ENCODE measurements at places on chromosomes 13 and 19.

DNA sequence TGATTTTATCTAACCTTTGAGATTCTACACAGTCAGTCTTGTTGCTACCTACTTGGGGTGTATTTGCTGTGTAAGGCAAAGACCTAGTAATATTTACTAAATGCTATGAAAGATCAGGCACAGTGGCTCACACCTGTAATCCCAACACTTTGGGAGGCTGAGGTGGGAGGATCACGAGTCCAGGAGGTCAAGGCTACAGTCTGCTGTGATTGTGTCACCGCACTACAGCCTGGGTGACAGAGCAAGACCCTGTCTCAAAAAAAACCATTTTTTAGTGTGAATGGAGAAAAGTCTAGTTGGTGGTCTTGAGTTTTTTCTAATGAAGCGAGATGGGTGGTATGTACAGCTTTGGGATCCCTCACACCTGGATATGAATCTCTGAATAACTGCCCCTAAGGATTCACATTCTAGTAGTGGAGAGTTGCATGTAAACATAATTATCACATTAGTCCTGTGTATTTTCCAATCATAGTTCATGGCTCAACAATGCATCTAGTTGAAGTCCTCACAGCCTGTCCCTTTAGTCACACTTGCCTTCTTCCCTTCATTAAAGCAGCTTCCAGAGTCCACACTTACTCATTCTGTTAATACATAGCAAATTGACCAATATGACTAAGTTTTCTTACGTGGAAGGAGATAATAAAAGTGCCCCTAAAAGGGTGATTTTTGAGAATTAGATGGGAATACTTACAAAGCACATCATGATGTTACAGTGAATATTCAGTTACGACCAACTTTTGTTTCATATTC is 7.5 kb downstream of the RPL21 start:
- no peak for DNase-seq

GRCh38 chr13:113672002-113672651 is 5.1 kb downstream of the GRK1 start:
- DNase-seq = no peak

DNA sequence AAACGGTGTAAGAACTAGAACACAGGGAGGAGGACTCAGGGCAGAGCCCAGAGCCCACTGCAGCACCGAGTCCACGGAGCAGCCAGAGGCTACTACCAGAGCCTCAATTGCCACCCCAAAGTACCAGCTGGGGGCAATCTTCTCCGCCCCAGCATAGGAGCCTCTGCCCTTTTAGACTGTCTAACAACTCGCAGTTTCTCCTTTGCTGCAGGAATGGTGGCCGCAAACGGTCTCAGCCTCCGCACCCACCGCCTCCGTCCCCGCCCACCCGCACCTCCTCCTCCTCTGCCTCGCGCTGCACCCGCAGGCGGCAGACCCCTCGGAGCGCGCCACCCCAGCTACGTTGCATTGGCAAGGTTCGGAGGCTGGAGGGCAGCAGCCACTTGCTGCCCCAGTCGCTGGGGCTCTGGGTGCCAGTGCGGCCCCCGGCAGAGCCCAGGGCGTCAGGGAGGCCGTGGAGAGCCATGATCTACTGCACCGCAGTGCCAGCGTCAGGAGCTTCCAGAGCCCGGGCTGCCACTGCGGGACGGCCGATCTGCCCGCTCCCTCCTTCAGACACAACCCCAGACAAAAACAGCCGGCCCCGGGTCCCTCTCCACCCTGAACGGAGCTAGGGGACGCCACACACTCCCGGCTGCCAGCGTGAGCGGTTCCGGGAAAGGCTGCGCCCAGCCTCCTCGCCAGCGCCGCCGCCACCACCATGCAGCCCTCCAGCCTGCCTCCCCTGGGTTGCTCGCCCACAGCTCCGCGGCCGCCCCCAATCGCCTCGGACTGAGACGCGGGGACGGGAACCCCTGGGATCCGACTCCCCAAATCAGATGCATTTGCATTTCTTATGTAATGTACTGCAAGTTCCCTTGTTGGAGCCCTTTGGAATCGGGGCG is 1.8 kb downstream of the FGF14 start:
- DNase-seq = no peak

GRCh38 chr19:56159622-56160271 is 16.1 kb upstream of the GALP start:
- DNase-seq = no peak

DNA sequence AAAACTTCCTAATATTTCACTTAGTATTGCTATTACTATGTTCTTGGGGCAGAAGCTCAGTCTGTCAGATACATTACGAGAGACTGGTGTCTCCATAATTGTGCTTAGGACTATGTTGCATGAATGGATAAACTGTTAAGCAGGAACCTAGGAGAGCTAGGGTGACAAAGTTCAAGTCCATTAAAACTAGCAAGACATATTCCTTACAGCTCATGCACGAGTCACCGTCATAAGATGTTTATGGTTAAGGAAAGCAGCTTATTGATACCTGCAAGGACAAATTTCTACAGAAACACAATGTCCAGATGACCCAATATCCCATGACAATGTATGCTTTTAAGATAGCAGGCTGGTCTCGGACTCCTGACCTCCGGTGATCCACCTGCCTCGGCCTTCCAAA is 5.7 kb upstream of the ZNF813 start:
- no peak for DNase-seq

GRCh38 chr13:61913183-61913582 is 497.5 kb upstream of the PCDH20 start:
- DNase-seq = no peak

- DNase-seq = no peak
Observed at GRCh38 chr13:30037306-30037705, 186.9 kb upstream of the UBL3 start.

DNA sequence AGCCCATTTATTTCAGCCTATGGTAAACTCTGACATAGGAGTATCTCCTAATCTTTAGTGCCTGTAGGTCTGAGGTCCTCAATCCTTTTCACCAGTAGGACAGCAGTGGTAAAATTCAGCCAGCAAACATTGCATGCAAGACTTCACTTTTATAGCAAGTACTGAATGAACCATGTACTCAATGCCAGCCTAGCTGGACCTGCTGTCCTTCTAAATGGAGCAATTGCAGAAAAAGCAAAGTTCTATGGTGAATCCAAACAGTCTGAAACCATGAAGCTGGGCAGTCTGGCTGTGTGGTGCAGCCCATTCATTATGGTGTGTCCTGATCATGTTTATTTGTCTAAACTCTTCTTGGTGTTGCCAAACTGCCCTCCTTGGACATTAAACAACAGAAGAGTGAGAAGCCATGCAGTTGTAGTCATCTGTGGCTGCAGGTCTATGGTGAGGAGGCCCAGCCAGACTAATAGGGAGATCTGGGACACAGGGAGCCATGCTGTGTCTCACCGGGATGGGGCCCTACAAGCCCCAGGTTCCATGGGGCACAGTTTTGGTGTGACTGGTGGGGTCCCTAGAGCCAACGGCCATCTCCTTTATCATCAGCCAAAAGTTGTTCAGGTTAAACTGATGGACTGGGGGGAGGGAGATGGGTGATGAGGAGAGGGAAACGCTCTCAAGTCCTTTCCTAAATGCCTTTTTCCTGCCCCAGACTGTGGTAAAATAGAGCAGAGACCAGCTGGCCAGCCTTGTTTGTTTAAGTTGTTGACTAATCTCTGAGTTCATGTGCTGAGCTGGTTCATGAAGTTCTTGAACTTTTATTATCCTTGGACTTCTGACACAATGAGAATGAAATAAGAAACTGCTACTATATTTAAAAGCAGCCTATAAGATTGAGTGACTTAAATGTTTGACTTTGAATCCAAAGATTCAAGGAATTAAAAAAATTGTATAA is 20.6 kb upstream of the TNFSF11 start:
- no peak for DNase-seq

DNA sequence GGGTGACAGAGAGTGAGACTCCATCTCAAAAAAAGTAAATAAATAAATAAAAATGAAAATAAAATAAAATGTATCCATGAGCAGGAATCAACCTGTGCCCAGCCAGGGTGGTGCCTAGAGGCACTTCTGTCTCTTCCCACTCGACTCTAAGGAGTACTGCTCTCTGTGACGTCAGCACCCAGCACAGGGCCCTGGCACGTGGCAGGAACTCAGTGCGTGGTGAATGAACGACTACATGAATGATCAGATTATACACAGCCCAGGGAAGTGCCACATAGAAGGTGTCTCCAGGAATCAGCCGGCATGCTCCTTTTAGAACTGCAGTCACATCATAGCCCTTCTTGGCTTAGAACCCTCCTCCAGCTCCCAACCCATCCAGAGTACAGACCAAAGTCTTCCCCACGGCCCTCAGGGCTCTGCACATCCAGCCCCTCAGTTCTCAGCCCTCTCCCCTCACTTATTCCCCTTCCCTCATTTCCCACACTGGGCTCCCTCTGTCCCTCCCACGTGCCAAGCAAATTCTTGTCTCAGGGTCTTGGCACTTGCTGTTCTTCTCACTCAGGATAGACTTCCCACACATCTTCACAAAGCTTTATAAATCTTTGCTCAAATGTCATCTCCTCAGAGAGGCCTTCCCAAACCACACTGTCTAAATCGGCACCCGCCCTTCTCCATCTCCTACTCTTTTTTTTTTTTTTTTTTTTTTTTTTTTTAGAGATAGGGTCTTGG is 4.2 kb downstream of the CLIP3 start:
- DNase-seq = no peak

DNA sequence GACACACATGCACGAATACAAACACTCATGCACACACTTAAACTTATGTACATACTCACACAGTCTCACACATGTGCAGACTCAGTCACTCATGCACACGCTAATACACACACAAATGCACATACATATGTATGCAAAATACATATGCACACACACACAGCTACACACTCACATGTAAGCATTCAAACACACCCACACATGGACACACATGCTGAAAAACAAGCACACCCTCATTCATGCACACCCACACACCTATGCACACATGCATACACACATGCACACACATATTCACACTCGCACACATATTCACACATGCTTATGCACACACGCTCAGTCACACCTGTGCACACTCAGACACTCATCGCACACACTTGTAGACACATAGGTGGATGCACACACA is 9.3 kb downstream of the MUC16 start:
- no peak for DNase-seq

GRCh38 chr13:98773921-98774320 is 21.4 kb upstream of the SLC15A1 start:
- DNase-seq = no peak

- DNase-seq = peak; percentile 68
Observed at GRCh38 chr19:38229585-38230073, 5.6 kb upstream of the DPF1 start.

DNA sequence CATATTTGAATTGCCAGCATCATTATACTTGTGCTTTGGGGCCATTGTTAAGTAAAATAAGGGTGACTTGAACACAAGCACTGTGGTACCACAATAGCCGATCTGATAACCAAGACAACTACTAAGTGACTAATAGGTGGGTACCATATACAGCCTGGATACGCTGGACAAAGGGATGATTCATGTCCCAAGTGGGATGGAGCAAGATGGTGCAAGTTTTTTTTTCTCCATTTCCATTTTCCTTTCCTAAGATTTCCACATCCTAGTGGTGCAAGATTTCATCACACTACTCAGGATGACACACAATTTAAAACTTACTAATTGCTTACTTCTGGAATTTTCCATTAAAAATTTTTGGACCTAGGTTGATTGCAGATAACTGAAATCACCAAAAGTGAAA is 15.1 kb downstream of the BRCA2 start:
- no peak for DNase-seq

DNA sequence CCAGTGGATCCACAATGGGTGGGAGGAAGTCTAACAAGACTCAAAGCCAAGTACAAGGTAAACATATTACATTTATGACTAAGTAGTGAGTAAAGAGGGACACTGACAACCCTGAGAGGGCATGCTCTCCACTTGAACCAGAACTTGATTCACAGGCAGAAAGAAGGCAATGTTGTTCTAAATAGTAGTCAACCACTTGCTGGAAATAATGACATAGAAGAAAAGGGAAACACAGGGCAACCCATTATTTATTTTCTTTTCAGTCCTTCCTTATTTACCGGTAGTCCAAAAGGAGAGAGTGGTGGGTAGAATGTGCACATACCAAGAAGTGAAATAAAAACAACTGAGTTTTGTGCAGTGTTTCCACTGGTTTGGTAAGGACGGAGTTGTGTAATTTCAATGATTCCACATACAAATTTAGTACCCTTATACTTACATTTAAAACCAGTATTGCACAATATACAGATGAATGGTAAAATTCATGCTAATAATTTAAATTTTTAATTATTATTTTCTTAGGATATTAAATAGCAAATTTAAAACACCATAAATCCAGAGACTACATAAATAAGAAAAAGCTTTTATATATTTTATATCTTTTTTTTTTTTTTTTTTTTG is 65.9 kb downstream of the ENOX1 start:
- DNase-seq = no peak

GRCh38 chr13:82011355-82011754 is 1670.4 kb upstream of the SPRY2 start:
- DNase-seq = no peak

DNA sequence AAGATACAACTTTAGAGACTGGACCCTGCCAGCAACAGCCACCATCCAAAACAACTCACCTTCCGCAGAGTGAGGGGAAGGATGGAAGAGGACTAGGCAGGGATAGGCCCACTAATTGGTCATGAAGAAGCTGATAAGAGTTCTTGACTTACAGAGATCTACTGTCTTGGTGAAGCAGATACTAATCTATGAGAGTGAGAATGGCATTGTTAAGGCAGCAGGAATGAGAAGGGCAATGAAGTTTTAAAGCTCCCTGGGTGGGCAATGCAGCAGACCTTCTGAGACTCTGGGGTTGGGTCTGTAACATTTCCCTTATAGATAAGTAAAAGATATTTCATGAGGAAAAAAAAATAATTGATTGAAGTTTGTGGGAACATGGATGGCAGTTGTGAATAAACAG is 63.7 kb downstream of the KLF12 start:
- DNase-seq = no peak

All from activated T-helper 1 cell treated with anti-CD3 and anti-CD28 coated beads, Interleukin-12 subunit alpha, Interleukin-12 subunit beta, Interleukin-2, Interleukin-4 antibody, amounts not matched to agents 30 ng/mL and 10 ng/mL and 1 ng/mL, durations not matched to agents 14 hours and 24 hours and 36 hours (primary cell).